ENCODE measurements at places on chromosomes 7 and 10.
A peak's percentile ranks its signal among the peaks of the same experiment; 100 is the strongest.

- peak; percentile 77 for DNase-seq
These were observed 570 bp upstream of the PRTFDC1 start for GRCh38 chr10:24952707-24953645.

DNA sequence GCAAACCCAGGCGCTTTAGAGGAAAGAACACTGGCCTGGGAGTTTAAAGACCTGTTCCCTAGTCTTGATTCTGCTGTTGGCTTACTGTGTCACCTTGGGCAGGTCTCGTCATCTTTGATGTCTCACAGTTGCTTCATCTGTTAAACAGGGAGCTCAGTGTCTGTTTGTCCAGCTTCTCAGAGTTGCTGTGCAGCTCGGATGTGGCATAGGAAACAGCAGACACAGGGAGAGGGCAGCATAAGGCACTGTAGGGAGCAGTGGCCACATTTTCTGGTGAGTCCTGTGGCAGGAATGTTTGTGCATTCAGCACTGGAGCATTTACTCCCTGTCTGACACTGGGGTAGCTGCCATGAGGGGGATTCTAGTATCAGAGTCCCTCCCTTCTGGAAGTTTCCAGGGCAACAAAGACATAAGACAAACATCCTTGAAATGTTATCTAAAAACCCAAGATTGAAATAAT lies 2.0 kb downstream of the REPIN1 start:
- DNase-seq = no peak

GRCh38 chr10:11154849-11155498 lies 137.3 kb downstream of the CELF2 start:
- DNase-seq = no peak

DNA sequence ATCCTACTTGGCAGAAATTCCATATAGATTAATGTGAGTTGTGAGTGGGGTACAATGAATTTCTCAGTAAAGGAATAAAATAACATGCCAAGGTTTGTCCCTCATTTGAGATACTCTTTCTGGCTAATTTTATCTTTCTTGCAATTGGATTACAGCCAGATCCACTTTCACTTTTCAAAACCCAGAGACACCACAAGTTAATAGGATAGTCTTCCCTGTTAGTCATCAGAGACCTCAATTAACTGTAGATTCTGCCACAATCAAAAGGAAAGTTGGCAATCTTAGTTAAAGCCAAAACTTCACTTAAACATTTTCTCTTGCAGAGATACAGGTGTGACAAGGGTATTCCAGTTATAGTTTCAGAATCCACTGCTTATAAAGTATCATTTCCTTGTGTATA lies 91.4 kb upstream of the PHYHIPL start:
- no peak for DNase-seq

DNA sequence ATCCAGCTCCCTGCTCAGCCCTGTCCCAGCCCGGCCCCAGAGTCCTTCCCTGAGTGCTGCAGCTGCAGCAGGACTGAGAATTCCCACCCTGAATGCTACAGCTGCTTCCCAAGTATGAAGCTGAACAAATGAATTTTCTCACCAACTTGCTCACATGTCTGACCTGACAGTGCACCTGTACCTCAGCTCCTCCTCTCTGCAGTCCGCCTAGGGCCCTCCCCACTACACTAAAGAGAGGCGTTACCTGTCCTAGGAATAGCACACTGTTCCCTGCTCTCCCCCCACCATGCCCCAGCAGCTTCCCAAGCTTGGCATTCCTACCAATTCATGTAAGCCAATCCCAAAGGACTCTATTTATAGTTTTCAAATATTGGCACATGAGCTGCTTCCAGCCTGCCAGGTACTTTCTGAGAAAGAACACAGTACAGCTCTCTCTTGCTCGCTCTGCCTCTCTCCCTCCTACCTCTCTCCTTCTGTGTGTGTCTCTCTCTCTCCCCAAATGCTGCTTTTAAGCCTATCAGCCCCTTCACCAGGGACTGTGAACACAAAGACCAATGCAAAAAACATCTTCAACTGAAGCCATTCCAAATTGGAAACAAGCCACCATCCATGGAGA lies 400.1 kb downstream of the TNS3 start:
- no peak for DNase-seq

- no peak for DNase-seq
These were observed 23.0 kb upstream of the SNX13 start for GRCh38 chr7:17963281-17963680.

GRCh38 chr7:149397470-149398043 lies 63.3 kb downstream of the ZNF777 start:
- DNase-seq = no peak

DNA sequence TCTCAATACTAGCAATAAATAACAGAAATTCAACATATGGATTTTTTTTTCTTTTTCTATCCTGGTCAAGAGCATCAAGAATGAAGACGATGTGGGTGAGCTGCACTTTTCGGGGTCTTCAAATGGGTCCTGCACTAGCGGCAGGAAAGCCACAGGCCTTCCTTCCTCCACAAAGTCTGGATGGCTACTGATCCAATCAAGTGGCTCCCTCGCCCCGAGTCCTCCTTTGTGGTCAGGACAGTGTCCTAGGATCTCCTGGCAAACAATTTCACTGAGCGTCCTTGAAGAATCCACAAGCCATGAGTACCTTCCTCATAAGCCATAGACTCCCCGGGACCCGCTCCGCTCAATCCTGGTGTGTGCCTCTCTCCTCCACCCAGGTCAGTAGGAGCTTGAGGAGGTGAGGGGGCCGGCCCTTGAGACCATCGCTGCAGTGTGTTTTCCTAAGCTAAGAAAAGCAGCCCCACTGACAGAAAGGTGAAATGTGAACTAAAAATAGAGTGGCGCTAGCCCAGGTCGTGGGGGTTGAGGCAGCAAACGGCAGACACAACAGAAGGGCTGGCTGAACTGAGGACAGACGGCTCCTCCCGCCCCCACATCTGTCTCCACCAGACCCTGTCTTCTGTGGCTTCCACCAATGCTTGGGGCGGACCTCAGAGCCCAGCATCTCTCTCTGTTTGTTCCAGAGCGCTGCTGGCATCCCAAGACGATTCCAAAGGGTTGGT lies 202.3 kb downstream of the HERPUD2 start:
- DNase-seq = no peak

GRCh38 chr7:15720849-15721471 lies 34.5 kb upstream of the MEOX2 start:
- DNase-seq = peak; percentile 5

DNA sequence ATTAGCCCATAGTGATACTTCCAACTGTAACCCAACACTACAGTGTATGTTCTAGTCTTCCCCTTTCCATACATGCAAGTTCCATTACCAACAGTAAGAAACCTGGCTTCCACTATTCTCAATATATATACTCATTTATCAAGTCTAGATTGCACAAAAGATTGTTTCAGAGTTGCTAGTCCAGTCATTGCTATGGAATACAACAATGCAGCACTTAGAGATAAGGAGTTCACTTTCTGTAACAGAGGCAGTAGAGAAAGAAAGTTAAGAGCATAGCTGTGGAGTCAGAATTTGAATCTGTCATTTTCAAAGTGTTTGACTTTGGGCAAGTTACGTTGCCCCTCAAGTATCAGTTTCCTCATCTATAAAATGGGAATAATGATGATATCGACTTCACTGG lies 90.1 kb downstream of the RTKN2 start:
- no peak for DNase-seq

GRCh38 chr10:46308666-46309450 lies 22.1 kb downstream of the ANTXRL start:
- no peak for DNase-seq

- no peak for DNase-seq
These were observed 333.9 kb upstream of the PFKP start for GRCh38 chr10:2733278-2733963.

DNA sequence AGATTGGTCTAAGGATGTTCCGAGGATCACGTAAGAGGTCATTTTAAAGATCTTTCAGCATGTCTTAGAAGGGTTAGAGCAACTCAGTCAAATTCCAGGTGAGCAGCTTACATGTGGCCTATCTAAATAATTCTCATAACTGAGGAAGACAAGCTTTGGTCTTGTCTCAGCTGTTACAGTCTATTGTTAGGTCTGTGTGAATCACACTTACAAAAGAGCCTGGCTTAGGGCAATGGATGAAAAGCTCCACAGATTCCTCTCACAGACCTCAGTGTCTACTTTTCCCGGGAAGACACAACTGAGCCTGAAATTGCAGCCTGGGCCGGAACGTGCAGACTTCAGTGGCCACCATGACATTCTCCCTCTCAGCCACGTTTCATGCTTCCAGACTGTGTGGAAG lies 173.1 kb downstream of the INHBA start:
- no peak for DNase-seq

DNA sequence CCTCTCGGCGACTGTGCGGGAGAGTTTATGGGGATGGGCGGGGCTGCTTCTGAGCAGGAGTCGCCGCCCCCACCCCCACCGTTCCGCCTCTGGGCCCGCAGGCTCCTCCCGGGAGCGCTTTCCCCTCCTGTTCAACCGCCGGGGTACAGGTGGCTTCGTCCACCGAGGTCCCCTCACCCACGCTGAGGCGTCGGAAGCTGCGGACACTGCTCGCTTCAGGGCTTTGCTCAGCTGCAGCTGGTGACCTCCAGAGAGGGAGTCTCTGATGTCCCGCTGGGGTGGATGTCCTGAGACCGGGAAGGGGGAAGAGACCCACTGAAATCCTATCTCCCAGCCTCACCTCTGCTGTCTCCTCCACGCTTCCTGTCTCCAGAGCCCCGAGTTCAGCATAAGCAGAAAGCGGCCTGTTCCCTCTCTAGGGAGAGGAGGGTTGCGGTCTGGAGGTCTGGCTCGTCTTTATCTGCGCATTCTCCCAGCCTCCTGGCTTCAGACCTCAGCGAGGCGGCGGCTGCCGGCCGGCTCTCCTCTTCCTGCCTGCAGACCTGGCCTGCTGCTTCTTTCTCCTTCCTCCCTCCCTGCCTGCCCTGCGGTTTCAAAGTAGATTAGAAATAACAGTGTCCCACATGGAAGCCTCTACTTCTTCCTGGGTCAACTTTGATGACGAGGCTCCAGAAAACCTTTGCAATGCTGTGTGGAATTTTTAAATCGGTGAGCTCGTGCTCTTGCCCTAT lies 1.8 kb downstream of the CYP2E1 start:
- DNase-seq = no peak

DNA sequence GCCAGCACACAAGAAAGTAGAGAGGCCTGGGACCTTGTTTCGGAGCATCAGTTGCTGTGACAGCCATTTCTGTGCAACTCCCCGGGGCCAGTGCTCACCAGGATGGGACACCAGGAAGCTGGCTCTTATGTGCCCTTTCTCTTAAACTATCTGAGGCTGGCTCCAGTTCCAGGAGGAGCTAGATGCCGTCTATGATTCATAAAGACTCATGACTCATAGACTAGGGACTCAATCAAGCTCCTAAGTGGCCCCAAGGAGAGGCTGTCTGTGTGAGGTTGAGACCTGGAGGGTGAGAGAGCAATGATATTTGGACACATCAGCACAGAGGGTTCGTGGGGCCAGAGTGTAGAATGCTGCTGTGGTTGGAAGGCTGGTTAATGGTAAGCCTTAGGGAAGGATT lies 580.1 kb downstream of the CCSER2 start:
- DNase-seq = no peak

GRCh38 chr10:80540981-80541750 lies 3.5 kb downstream of the SH2D4B start:
- DNase-seq = no peak

GRCh38 chr10:124285587-124286527 lies 132.9 kb downstream of the OAT start:
- no peak for DNase-seq

GRCh38 chr10:86509145-86509544 lies 12.4 kb downstream of the WAPL start:
- no peak for DNase-seq

- peak; percentile 88 for DNase-seq
These were observed 168.9 kb downstream of the NRF1 start for GRCh38 chr7:129780257-129780973.

DNA sequence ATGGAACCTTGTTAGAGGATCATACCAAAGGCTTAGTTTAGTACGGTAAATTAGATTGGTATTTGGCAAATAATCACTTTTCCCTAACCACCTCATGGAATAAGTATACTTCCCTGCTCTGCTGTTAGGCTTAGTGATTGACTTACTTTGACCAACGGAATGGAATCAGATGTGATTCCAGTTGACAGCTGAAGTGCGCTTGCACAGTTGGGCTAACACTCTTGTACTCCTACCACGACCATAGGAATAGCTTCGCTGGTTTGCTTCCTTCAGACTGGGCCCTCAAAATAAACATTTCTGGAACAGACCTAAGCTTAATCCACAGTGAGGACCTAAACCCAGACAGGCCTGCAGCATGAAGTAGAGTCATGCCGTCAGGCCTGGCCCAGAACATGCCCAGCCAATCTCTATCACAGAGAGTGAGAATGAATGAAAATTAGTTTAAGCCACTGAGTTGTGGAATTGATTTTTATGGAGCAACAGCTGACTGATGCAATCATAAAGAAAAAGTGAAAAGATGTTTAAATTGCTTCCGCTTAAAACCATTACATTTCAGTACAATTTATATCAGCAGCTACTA lies 122.3 kb downstream of the DOCK4 start:
- no peak for DNase-seq

DNA sequence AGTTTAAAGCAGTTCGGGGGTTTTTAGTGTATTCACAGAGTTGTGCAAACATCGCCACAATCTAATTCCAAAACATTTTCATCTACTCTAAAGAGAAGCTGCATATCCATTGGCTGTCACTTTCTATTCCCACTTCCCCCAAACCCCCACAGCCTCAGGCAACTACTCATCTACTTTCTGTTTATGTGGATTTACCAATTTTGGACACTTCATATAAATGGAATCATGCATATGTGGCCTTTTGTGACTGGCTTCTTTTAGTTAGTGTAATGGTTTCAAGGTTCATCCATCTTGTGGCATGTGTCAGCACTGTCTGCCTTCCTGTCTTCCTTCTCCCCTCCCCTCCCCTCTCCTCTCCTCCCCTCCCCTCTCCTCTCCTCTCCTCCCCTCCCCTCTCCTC lies 78.5 kb upstream of the FZD1 start:
- no peak for DNase-seq

- DNase-seq = no peak
These were observed 81.0 kb downstream of the SAMD9 start for GRCh38 chr7:93036807-93037206.

GRCh38 chr7:117997862-117998825 lies 124.9 kb upstream of the CTTNBP2 start:
- no peak for DNase-seq

- no peak for DNase-seq
These were observed 15.6 kb upstream of the CLDN12 start for GRCh38 chr7:90387470-90388240.

DNA sequence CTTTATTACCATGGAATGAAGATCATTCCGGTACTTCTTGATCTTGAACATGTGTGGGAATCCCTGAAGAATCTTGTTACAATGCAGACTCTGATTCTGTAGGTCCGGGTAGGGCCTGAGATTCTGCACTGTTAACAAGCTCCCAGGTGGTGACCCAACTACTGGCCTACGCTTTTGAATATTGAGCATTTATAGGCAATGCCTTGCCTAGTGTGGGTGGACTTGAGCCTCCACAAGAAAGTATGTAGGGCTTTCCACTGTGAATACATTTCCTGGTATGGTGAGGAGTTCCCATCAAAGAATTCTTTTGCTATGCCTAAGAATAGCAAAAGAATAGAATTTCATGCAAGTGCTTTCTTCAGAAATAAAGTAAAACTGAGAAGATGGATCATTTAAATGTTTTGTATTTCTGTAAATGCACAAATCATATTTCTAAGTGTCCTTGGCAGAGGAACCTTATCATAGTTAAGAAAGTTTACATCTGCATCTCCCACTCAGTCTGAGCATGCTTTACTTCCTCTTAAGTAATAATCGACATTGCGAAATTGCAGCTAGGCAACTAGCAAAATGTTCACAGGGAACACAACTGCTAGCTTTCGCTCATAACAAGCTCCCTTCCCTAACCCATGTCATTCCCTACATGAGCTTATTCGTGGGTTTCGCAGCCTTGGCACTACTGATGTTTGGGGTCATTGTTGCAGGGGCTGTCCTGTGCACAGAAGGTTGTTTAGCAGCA lies 71.4 kb downstream of the AHR start:
- DNase-seq = no peak

Data from NCI-H1436 (cell line).